ENCODE measurements at places on chromosomes 4 and X. TPM values are rescaled to one million over a fixed set of nuclear protein-coding genes. Genes with fewer than 3 reads are reported as not detected.
A peak's percentile ranks its signal among the peaks of the same experiment; 100 is the strongest.

- no peaks in the 10 kb centered on the region for H3K4me1 ChIP-seq
- no peaks in the 10 kb centered on the region for H3K36me3 ChIP-seq
- no peak for DNase-seq
- no peak overlapping the region for H3K27ac ChIP-seq
Measured at GRCh38 chrX:7343181-7343580, 195.2 kb upstream of the PUDP start.

GRCh38 chr4:11824566-11824965 lies 395.9 kb upstream of the HS3ST1 start:
- H3K36me3 ChIP-seq = no peaks in the 10 kb centered on the region
- no peak overlapping the region for H3K4me3 ChIP-seq
- peaks cover 2% of the 10 kb centered on the region for H3K4me1 ChIP-seq
- H3K27ac ChIP-seq = no peak overlapping the region
- DNase-seq = no peak

The GAGE12E gene
- not detected for total RNA-seq

DNA sequence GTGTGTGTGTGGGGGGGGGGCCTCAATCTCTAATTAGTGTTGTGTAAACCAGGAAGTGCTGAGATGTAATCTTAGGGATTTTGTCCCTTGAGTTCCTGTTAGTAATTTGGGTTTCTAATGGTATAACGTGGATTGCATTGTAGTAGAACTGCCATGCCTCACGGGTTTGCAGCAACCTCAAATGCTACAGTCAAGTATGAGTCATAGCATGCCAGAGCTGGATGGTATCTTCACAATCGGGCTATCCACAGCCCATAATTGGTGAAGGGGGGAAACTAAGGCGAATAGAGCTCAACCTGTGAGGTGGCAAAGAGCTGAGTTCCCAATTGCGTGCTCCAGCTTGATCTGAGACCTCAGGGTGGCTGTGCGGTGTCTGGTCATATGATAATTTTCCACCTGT lies 2.2 kb upstream of the FMR1NB start:
- DNase-seq = no peak
- H3K36me3 ChIP-seq = no peaks in the 10 kb centered on the region
- H3K27me3 ChIP-seq = peaks cover 2% of the 10 kb centered on the region

DNA sequence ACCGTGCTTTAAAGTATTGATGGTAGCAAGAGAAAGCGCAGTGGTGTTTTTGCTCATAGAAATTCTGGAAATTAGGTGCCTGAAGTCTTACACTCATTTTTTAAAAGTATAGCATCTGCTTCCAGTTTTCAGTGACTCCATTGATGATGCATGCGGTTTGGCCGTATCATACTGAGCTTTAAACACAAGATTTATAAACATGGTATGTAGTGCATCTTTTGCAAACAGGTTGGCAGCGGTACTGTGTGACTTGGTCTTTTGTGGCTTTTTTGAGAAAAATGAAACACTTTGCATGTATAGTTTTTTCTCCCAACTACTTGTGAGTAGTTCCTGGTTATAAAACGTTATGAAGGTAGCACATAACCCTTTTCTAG lies 2.0 kb downstream of the DDX3X start:
- H3K36me3 ChIP-seq = peaks cover 27% of the 10 kb centered on the region
- peaks cover 8% of the 10 kb centered on the region for H3K4me1 ChIP-seq
- peak overlapping the region; percentile 97 for H3K4me3 ChIP-seq

The BCORL1 gene
- total RNA-seq = 34.0 TPM

DNA sequence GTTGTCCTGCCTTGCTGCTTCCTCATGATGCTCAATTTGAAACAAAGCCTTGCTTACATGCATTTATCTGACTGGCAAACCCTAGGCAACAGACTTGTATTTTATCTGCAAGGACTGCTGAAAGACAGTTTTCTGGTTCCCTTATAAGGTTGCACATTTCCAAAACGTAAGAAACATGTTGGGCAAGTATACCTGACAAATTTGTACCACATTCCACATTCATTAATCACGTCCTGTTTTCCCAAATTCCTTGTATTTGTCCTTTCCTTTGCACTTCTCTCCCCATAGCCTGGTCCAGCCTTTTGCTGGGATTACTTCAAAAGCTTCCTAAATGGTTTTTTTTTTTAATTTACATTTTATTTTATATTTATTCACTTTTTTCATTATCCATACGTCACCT lies 310.1 kb downstream of the PPP3CA start:
- H3K27ac ChIP-seq = peak overlapping the region; percentile 83
- H3K27me3 ChIP-seq = peaks cover 13% of the 10 kb centered on the region
- peaks cover 14% of the 10 kb centered on the region for H3K36me3 ChIP-seq
- no peak overlapping the region for H3K4me3 ChIP-seq
- peaks cover 31% of the 10 kb centered on the region for H3K4me1 ChIP-seq

The HAND2 gene
- total RNA-seq = 1.5 TPM

The MFAP3L gene
- total RNA-seq = 6.3 TPM

The GAGE1 gene
- not detected for total RNA-seq

DNA sequence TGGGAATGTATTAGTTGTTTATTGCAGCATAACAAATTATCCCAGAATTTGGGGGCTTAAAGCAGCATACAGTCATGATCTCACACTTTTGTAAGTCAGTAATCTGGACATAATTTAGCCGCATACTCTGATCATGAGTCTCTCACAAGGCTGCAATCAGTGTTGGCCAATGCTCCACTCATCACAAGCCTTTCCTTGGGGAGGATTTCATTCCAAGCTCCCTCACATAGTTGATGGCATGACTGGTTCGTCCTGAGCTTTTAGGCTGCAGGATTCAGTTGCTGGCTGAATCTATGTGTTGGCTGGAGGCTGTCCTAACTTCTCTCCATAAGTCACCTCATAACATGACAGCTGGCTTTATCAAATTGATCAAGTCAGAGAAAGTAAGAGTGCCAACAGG lies 1568.6 kb upstream of the PCDH7 start:
- no peak overlapping the region for H3K4me3 ChIP-seq
- no peak overlapping the region for H3K27ac ChIP-seq
- H3K36me3 ChIP-seq = no peaks in the 10 kb centered on the region
- no peaks in the 10 kb centered on the region for H3K27me3 ChIP-seq
- H3K4me1 ChIP-seq = peaks cover 22% of the 10 kb centered on the region
- no peak for DNase-seq

All from endothelial cell (in vitro differentiated cells).